ENCODE measurements at places on chromosomes 5 and 9.

GRCh38 chr5:127206320-127207113 lies 84.1 kb upstream of the MEGF10 start:
- no peak for DNase-seq

- no peak for DNase-seq
Measured at GRCh38 chr5:8908055-8908683, 637.7 kb downstream of the SEMA5A start.

DNA sequence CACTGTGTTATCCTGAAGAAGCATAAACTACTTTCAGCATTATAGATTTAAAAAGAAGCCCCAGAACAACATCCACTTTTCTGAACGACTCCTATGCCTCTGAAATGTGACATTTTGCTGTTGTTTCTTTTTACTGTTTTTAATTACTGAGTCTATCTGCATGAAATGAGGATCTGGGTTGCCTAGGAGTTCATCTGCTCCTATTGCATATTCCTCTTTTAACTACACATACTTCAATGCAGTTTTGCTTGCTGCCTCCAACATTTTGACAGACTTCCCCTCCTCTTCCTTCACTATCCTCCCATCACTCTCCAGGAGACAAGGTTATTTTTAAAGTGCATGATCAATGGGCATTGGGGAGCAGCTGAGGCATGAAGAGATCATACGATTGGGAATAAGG lies 164.5 kb downstream of the TMC1 start:
- DNase-seq, result no peak

GRCh38 chr9:134390537-134390936 lies 64.3 kb downstream of the RXRA start:
- no peak for DNase-seq

DNA sequence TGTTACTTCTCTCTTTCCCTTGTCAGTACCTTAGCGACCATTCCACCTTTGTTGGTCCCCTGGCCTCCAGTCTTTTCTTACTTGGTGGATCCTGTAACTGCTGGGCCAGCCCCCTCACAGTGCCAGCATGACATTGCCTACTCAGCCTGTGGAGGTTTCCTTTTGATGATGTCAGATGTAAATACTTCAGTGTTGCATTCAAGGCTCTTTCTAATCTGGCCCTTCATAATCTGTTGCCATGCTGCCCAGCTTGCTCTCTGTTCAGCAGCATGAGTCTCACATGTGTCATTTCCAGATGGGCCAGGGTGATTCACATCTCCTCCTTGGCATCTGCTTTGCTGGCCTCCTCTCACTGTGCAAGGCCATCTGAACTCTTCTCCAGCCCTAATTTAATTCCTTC lies 57.1 kb downstream of the MAST4 start:
- DNase-seq, result no peak

DNA sequence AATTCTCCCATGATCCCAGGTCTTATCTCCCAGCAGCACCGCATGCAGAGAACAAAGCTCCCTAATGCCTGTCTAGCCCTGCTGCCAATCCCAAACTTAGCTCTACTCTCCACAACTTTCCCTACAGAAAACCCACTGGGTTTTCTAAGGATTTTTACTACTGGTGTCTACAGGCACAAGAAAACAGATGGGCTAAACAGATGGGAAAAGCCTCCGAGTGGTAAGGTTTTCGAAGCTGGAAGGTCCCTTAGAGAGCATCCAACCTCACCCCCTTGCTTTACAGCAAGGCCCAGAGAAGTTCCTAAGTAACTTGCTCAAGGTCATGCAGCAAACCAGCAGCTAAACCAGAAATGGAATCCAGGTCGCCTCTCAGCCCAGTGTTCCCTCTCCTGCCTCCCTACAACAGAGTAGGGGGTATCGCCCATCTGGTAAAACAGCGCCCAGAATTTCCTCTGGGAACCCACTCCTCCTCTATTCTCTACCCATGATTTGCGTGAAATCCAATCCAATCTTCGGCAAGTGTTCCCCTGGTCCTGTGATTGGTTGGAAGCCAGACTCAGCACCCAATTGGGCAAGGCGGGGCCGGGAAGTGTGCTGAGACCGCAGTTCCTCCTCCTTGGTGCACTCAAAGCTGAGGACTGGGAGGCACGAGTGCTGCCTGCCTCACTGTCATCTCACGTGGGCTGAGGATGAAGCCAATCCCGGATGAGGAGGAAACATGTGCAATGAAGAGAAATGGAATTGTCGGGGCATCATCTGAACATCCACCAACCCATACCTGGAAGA lies 20.8 kb downstream of the CPLX2 start:
- no peak for DNase-seq

GRCh38 chr9:117135501-117136098 lies 279.3 kb downstream of the ASTN2 start:
- DNase-seq, result no peak

DNA sequence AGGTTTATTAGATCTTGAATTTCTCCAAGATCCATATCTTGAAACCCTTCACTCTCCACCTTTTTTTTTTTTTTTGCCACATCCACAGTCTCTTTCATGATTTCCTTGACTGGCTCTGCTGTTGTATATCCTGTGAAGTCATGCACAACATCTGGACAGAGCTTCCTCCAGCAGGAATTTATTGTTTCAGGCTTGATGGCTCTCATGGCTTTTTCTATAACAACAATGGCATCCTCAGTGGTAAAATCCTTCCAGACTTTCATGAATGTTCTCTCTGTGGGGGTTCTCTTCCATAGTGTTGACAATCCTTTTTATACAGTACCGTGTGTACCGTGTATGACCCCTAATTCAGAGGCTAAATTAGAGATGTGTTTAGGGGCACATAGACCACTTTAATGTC lies 24.0 kb downstream of the RANBP17 start:
- no peak for DNase-seq

GRCh38 chr9:20642045-20642444 lies 19.7 kb upstream of the MLLT3 start:
- DNase-seq, result no peak

All from left lobe of liver (tissue), 2 donors.